ENCODE measurements at places on chromosomes 3 and 15. TPM values are rescaled to one million over a fixed set of nuclear protein-coding genes. Genes with fewer than 3 reads are reported as not detected.

ITIH1 gene
- not detected for total RNA-seq

DAZL gene
- total RNA-seq, result not detected

MRPS25 gene
- total RNA-seq, result 14.4 TPM

- H3K36me3 ChIP-seq, result no peaks in the 10 kb centered on the region
- DNase-seq, result peak; percentile 99
- peak overlapping the region; percentile 70 for H3K4me3 ChIP-seq
- H3K4me1 ChIP-seq, result peaks cover 45% of the 10 kb centered on the region
Measured at GRCh38 chr3:194134757-194135515, 1.0 kb upstream of the HES1 start.

- H3K4me1 ChIP-seq, result no peaks in the 10 kb centered on the region
- H3K4me3 ChIP-seq, result no peak overlapping the region
- no peak overlapping the region for H3K27ac ChIP-seq
- peaks cover 25% of the 10 kb centered on the region for H3K27me3 ChIP-seq
Measured at GRCh38 chr15:65339920-65340319, 35.4 kb downstream of the RNU5B-1 start.

DNA sequence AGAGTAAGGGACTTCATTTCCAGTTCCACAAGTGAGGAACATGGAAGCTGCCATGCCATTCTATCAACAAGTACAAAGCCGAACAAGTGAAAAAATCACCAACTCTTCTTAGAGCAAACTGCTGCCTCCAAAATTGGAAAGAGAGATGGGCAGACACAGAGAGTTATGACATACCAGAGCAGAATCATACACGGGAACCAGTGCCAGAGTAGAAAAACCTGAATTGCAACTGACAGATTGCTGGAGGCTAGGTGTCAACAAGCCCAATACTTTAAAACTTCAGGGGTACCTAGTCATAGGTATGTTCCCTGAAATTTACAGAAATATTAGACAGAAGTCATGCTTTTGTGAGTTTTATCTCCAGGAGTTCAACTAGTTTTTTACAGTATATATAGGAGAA is 62.0 kb downstream of the TTBK2 start:
- H3K27me3 ChIP-seq, result no peaks in the 10 kb centered on the region
- DNase-seq, result no peak

- peaks cover 46% of the 10 kb centered on the region for H3K27me3 ChIP-seq
- peak; percentile 15 for DNase-seq
- no peak overlapping the region for H3K4me3 ChIP-seq
- no peaks in the 10 kb centered on the region for H3K4me1 ChIP-seq
- H3K27ac ChIP-seq, result no peak overlapping the region
- H3K36me3 ChIP-seq, result no peaks in the 10 kb centered on the region
Measured at GRCh38 chr15:70014860-70015490, 82.7 kb downstream of the TLE3 start.

DNA sequence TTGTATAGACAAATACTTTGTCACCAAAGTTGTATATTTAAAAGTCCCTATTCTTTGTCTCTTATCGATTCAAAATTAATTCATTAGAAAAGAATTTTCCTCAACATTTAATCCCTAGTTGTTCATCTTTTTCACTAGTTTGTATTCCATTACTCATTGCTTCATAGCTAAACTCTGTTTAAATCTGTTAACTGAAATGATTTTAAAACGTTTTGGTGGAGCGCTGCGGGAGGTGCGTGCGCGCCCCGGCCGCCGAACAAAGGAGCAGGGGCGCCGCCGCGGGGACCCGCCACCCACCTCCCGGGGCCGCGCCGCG is 56.4 kb upstream of the GOLGA8A start:
- no peaks in the 10 kb centered on the region for H3K36me3 ChIP-seq
- no peak for DNase-seq
- peaks cover 62% of the 10 kb centered on the region for H3K27me3 ChIP-seq
- no peaks in the 10 kb centered on the region for H3K4me1 ChIP-seq
- H3K27ac ChIP-seq, result no peak overlapping the region

GRCh38 chr3:12661926-12662592 is 1.9 kb downstream of the RAF1 start:
- peaks cover 50% of the 10 kb centered on the region for H3K4me1 ChIP-seq
- no peaks in the 10 kb centered on the region for H3K36me3 ChIP-seq
- no peaks in the 10 kb centered on the region for H3K27me3 ChIP-seq
- peak overlapping the region; percentile 96 for H3K4me3 ChIP-seq

- H3K4me3 ChIP-seq, result no peak overlapping the region
- H3K4me1 ChIP-seq, result peaks cover 30% of the 10 kb centered on the region
- H3K27ac ChIP-seq, result no peak overlapping the region
- H3K27me3 ChIP-seq, result no peaks in the 10 kb centered on the region
- DNase-seq, result no peak
- no peaks in the 10 kb centered on the region for H3K36me3 ChIP-seq
Measured at GRCh38 chr3:14252321-14253021, 73.9 kb downstream of the LSM3 start.

DNA sequence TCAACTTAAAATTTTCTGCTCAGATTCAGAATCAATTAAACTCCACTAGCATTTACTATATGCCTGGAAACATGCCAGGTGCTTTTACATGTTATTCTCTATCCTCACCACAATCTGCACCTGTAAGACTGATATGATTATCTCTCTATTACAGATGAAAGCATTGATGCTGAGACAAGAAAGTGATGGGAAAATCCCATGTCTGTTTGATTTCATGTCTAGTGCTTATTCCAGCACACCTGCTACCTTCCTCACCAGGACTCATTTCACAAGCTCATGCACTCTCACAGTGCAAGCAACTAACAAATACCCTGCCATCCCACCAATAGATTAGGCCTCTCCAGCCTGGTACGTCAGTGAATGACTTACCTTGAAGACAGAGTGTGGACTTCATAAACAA is 25.0 kb upstream of the BCL6 start:
- H3K27me3 ChIP-seq, result no peaks in the 10 kb centered on the region
- H3K4me1 ChIP-seq, result peaks cover 14% of the 10 kb centered on the region
- no peak overlapping the region for H3K27ac ChIP-seq
- no peak for DNase-seq

Measured in osteoblast (primary cell).